ENCODE measurements at places on chromosomes 1 and 21.

DNA sequence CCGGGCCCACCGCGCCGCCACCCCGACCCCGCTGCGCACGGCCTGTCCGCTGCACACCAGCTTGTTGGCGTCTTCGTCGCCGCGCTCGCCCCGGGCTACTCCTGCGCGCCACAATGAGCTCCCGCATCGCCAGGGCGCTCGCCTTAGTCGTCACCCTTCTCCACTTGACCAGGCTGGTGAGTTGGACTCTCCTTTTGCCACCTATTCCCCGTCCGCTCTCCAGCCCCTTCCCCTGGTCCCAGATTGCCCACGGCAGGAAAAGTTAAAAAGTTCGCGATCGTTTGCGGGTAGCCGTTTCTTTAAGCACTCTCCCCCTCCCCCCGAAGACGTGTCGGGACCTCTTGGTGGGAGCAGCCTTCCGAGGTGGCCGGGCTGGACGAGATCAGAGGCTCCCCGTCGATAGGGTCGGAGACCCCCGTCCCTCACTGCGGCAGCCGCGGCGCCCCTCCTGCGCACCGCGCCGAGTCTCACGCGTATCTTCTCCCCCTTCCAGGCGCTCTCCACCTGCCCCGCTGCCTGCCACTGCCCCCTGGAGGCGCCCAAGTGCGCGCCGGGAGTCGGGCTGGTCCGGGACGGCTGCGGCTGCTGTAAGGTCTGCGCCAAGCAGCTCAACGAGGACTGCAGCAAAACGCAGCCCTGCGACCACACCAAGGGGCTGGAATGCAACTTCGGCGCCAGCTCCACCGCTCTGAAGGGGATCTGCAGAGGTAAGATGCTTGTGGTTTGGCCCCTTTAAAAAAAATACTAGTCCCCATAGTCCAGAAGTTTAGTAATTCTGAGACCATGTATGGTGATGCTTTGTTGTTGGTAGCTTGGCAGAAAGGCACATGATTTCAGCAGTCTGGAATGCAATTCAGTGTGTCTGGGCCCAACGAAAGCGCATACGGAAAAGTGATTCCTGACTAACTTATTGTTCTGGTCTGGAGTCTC lies 576 bp downstream of the CCN1 start:
- peak; percentile 86 for DNase-seq

GRCh38 chr1:203216274-203217138 lies 13.0 kb downstream of the CHIT1 start:
- DNase-seq, result peak; percentile 74

GRCh38 chr1:39690794-39691382 lies 345 bp downstream of the HPCAL4 start:
- no peak for DNase-seq

- no peak for DNase-seq
Measured at GRCh38 chr1:226078374-226078773, 15.9 kb downstream of the H3-3A start.

DNA sequence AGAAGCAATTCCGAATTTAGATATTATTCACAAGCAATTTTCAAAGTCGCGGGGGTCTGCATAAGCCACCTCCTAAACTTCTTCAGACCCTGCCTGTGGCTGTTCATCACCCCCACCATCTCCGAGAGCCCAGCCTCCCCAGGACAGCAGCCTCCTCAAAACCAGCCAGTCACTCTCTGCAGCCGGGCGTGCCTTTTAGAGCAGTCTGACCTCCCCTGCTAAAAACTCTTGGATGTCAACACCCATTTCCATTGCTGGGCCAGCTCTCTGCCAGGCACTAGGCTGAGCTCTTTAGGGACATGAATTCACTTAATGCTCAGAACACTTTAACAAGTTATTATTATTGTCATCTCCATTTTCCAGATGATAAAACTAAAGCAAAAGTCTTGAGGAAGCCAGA lies 11.7 kb downstream of the ADPRS start:
- peak; percentile 29 for DNase-seq

DNA sequence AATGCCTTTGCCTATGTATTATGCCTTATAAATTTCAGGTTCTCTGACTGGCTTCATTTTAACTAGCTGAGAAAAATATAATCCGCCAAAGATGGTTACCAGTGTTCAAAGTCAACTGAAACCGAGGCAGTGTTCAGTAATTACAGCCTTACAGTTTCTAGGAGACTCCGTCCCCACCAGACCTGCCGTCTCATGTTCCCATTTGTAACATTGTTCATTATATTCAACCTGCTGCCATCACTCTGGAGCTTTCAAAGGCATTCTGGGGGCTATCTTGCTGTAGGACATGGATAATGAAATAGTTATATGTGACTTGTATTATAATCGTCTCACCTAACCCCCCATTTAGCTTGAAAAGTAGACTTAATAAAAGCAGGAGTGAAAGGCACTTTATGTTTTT lies 302.5 kb downstream of the RWDD3 start:
- DNase-seq, result no peak
